Neural progenitor cell (in vitro differentiated cells): ENCODE measurements at places on chromosomes 7 and 10. TPM values are rescaled to one million over a fixed set of nuclear protein-coding genes. Genes with fewer than 3 reads are reported as not detected.

- no peaks in the 10 kb centered on the region for H3K27me3 ChIP-seq
- no peaks in the 10 kb centered on the region for H3K36me3 ChIP-seq
- peak; percentile 58 for DNase-seq
- peaks cover 4% of the 10 kb centered on the region for H3K4me1 ChIP-seq
- H3K27ac ChIP-seq, result no peak overlapping the region
These were observed 100.2 kb upstream of the PRSS58 start for GRCh38 chr7:142357953-142358520.

DNA sequence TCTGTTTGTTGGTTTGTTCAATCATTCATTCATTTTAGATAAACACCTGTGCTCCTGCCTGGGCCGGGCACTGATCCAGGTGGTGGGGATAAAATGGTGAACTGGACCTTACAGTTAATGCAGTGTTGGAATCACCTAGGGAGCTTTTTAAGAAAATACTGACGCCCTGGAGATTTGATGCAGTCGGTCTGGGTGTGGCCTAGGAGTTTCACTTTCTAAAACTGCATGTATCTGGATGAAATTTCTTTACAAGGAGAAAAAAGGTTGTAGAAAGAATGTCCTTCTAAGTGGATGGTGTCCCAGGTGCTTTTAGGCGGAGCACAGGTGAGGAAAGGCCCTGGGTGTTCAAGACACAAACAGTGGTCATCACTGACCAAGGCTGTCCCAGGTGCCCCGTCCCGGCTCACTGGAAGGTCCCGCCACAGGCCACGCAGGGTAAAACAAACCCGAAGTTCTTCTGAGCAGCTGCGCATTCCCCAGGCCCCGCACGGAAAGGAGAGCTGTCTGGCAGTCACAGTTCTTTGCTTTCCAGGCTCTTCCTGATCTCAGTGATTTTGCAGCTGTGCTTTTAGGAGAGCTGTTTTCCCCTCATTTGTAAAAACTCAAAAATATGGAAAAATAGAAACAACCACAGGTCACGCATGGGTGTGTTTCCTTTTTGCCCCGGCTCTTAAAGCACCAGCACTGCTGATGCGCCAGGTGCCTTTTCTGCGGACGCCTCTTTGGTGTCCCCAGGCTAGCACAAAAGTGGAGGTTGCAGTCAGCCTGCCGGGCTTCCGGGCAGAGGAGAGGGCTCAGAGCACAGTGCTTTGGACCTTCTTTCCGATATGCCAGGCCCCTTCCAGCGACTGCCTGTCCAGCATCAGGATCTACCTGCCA lies 161.9 kb downstream of the GRK5 start:
- DNase-seq, result no peak
- H3K27me3 ChIP-seq, result no peaks in the 10 kb centered on the region
- H3K4me3 ChIP-seq, result no peak overlapping the region
- H3K27ac ChIP-seq, result no peak overlapping the region
- peaks cover 28% of the 10 kb centered on the region for H3K4me1 ChIP-seq

- no peak overlapping the region for H3K27ac ChIP-seq
- H3K27me3 ChIP-seq, result no peaks in the 10 kb centered on the region
- H3K4me3 ChIP-seq, result no peak overlapping the region
- DNase-seq, result no peak
- no peaks in the 10 kb centered on the region for H3K36me3 ChIP-seq
These were observed 87.8 kb downstream of the ABCC2 start for GRCh38 chr10:99870123-99870730.

GRCh38 chr7:83105063-83105462 lies 57.6 kb downstream of the PCLO start:
- H3K27ac ChIP-seq, result no peak overlapping the region
- no peaks in the 10 kb centered on the region for H3K4me1 ChIP-seq
- H3K36me3 ChIP-seq, result no peaks in the 10 kb centered on the region
- H3K4me3 ChIP-seq, result no peak overlapping the region
- no peaks in the 10 kb centered on the region for H3K27me3 ChIP-seq

GRCh38 chr10:78483641-78484040 lies 450.0 kb downstream of the RPS24 start:
- H3K36me3 ChIP-seq, result no peaks in the 10 kb centered on the region
- H3K27ac ChIP-seq, result no peak overlapping the region
- no peak overlapping the region for H3K4me3 ChIP-seq
- H3K4me1 ChIP-seq, result peaks cover 7% of the 10 kb centered on the region
- DNase-seq, result no peak
- H3K27me3 ChIP-seq, result no peaks in the 10 kb centered on the region

DNA sequence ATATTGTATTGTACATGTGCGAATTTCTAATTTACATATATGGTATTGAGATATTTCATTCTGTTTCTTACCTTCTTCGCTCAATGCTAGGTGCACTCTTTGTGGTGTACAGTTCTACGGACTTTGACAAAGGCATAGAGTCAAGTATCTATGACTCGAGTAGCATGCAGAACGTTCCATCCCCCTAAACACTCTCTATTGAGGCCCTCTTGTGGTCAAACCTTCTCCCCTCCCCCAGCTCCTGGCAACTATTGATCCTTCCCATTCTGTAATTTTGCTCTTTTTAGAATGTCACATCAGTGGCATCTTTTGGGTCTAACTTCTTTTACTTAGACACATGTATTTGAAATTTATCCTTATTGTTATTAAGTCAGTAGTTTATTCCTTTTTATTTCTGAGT lies 30.7 kb upstream of the GDF10 start:
- no peak overlapping the region for H3K27ac ChIP-seq
- DNase-seq, result no peak
- H3K4me1 ChIP-seq, result no peaks in the 10 kb centered on the region
- H3K4me3 ChIP-seq, result no peak overlapping the region
- H3K27me3 ChIP-seq, result no peaks in the 10 kb centered on the region

- H3K36me3 ChIP-seq, result no peaks in the 10 kb centered on the region
- DNase-seq, result no peak
- H3K4me3 ChIP-seq, result no peak overlapping the region
- H3K27me3 ChIP-seq, result no peaks in the 10 kb centered on the region
- peak overlapping the region; percentile 99 for H3K27ac ChIP-seq
- H3K4me1 ChIP-seq, result peaks cover 43% of the 10 kb centered on the region
These were observed 31.5 kb upstream of the DDX50 start for GRCh38 chr10:68869623-68870022.

CTAGE8 gene
- 0.50 and 1.8 TPM in 2 replicates for total RNA-seq

AMPH gene
- total RNA-seq, result 21.2 and 22.8 TPM in 2 replicates

MCU gene
- 54.2 and 66.3 TPM in 2 replicates for total RNA-seq

PDLIM1 gene
- 4.6 and 7.9 TPM in 2 replicates for total RNA-seq
